SK-N-SH (cell line): ENCODE measurements at places on chromosomes 2 and 18.

DNA sequence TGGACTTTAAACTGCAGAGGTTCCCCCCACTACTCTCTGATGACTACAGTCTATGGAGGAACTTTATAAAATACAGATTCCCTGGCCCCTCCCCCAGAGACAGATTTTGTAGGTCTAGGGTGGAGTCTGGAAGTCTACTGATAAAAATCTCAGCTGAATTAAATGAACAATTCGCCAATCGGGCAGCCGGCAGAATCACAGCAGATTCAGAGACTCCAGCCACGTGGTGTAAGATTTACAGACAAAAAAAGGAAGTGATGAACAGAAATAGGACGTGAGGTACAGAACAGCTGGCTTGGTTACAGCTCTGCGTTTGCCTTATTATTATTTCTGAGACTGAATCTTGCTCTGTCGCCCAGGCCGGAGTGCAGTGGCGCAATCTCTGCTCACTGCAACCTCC is 21.4 kb upstream of the MTA3 start:
- no peak for DNase-seq

GRCh38 chr2:58645017-58645416 is 403.9 kb upstream of the FANCL start:
- no peak for DNase-seq

GRCh38 chr2:33412920-33413319 is 63.5 kb upstream of the RASGRP3 start:
- peak; percentile 18 for DNase-seq

DNA sequence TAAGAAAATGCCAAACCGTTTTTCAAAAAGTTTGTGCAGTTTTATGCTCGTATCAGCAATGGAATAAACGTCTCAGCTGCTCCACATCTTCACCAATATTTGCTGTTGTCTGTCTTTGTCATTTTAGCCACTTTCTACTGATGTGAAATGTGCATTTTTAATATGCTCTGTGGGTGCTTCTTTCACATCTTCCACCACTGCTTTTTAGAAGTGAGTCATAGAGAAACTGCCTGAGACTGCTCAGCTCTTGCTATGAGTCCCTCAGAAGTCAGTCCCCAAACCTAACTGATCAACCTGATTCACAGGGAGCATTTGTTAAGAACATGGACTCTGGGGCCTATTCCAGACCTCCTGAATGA is 41.0 kb upstream of the EPC2 start:
- DNase-seq: no peak

DNA sequence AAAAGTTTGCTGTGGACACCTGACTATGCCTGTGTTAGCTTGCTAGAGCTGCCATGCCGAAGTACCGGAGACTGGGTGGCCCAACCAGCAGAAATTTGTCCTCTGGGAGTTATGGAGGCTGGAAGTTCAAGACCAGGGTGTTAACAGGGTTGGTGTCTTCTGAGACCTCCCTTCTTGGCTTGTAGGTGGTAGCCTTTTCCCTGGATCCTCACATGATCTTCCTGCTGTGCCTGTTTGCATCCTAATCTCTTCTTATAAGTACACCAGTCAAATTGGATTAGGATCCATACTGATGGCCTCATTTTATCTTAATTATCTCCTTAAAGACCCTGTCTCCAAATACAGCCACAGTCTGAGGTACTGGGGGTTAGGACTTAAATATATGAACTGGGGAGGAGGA is 845 bp downstream of the TMEM177 start:
- DNase-seq: no peak

DNA sequence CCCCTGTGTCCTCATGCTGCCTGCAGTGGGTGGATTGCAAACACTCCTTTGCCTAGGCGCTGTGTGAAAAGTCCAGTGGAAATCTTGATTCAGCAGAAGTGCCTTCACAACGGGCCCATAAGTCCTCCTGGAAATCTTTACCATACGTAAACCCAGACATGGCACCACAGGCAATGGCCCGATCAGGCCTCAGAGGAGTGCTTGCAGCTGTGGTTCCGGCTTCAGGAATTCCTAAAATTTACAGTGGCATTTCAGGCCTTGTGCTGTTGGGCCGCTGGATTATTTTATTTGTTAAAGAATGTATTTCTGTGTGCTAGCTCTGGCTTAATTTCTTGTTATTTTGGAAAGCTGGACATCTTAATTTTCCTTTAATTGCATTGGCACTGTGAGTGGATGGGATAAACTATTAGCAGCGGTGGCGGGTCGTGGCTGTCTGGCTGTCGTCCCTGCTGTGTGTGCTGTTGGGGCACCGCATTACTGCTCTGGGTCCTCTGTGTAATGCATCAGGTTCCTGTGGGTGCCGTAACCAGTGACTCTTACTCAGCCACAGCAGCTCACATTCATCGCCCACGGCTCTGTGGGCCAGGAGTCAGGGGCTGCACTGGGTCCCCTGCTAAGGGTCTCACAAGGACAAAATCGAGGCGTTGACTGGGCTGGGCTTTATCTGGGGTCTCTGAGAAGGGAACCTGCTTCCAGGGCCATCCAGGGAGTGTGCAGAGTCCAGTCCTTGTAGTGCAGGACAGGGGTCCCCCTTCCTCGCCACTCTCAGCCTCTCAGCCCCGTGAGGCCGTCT is 73.1 kb downstream of the RTP5 start:
- DNase-seq: no peak

- DNase-seq: no peak
Observed at GRCh38 chr2:152449578-152449977, 114.6 kb downstream of the FMNL2 start.

DNA sequence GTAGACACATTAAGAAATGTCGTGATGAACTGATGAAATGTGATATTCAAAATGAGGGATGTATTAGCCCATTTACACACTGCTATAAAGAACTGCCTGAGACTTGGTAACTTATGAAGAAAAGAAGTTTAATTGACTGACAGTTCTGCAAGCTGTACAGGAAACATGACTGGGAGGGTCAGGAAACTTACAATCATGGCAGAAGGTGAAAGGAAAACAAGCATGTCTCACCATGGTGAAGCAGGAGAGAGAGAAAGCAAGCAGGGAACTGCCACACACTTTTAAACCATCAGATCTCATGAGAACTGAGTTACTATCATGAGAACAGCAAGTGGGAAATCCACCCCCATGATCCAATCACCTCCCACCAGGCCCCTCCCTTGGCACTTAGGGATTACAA is 1010.8 kb upstream of the CELF4 start:
- DNase-seq: no peak

GRCh38 chr2:111919365-111919764 is 21.0 kb downstream of the MERTK start:
- no peak for DNase-seq

GRCh38 chr18:61869636-61870035 is 23.2 kb downstream of the RNF152 start:
- DNase-seq: no peak

DNA sequence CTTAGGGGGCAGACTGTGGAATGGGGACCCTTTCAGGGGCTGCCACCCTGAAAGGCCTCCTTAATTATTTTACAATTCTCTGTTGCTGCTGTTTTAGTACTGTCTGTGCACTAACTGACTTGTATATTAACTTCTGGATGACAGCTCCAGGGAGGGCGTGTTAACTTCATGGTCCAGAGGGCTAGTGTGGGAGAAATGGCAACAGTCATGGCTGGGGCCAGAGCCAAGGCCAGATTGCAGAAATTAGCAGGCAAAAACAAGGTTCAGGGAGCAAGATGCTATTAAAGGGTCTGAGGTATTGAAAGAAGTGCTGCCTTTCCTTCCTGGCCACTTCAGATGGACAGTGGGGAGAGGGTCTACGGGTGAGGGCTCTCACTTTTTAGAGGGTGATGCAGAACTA is 9.1 kb downstream of the WIPF1 start:
- DNase-seq: no peak

GRCh38 chr18:4203568-4204437 is 251.3 kb downstream of the DLGAP1 start:
- DNase-seq: no peak

- no peak for DNase-seq
Observed at GRCh38 chr2:109032229-109032820, 43.3 kb upstream of the EDAR start.

GRCh38 chr18:12278741-12279682 is 24.9 kb downstream of the CIDEA start:
- DNase-seq: no peak

- no peak for DNase-seq
Observed at GRCh38 chr2:140775411-140775810, 1355.4 kb downstream of the LRP1B start.

DNA sequence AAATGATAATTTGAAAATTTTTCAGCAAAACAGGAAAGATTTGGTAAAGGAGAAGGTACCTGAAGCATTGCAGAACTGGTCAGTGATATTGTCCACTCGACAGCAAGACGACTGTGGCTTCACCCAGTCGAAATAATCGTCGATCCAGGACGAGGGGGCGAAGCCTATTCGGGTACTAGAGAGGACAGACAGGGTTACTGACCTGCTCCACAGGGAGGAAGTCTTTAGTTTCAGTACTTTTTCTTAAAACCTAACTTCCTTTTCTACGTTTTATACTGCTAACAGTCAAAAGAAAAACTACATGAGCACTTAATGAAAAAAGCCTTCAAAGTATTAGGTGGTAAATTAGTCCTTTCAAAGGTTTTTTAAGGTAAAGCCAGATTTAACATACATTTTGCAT is 36.0 kb downstream of the RMC1 start:
- no peak for DNase-seq
